ENCODE measurements at places on chromosomes 4 and X. TPM values are rescaled to one million over a fixed set of nuclear protein-coding genes. Genes with fewer than 3 reads are reported as not detected.
A peak's percentile ranks its signal among the peaks of the same experiment; 100 is the strongest.

Gene MAGEB10
- total RNA-seq, result not detected

DNA sequence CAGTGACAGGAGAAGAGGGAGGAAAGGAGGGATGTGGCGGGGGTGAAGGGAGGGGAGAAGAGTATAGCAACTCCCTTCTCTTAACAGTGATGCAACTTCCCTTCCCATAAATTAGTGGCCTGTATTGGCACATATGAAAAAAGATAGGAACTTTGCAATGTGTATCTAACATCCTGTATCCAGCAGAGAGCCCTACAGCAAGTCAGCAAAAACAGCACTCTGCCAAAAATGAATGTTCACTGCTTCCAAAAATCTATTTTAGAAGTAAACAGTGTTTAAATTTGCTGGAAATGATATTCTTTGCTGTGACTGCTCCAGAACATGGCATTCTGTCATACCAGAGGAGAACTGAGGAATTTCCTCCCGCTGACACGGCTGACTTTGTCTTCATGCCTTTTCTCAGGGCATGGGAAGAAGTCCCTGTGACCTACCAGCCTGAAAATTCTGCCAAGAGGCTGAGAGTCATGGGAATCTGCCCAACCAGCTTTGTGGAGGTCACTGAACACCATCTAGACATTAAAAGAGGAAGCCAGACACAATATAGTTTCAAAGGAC, 343.4 kb upstream of the RASGEF1B start:
- H3K27ac ChIP-seq, result peak overlapping the region; percentile 44
- peaks cover 12% of the 10 kb centered on the region for H3K4me1 ChIP-seq
- no peaks in the 10 kb centered on the region for H3K36me3 ChIP-seq
- no peak for DNase-seq
- no peaks in the 10 kb centered on the region for H3K27me3 ChIP-seq
- no peak overlapping the region for H3K4me3 ChIP-seq

DNA sequence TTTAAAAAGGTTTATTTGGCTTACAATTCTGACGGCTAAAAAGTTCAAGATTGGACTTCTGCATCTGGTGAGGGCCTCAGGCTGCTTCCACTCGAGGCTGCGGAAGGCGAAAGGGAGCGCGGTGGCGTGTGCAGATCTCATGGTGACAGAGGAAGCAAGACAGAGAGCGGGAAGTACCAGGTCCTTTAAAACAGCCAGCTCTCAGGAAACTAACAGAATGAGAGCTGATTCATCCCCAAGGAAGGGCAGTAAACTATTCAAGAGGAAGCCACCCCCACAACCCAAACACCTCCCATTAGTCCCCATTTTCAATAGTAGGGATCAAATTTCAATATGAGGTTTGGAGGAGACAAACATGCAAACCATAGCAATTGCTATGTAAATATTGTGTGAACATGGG, 2144.2 kb upstream of the AGA start:
- no peaks in the 10 kb centered on the region for H3K27me3 ChIP-seq
- no peak for DNase-seq
- H3K4me1 ChIP-seq, result no peaks in the 10 kb centered on the region
- no peak overlapping the region for H3K27ac ChIP-seq
- H3K36me3 ChIP-seq, result no peaks in the 10 kb centered on the region

DNA sequence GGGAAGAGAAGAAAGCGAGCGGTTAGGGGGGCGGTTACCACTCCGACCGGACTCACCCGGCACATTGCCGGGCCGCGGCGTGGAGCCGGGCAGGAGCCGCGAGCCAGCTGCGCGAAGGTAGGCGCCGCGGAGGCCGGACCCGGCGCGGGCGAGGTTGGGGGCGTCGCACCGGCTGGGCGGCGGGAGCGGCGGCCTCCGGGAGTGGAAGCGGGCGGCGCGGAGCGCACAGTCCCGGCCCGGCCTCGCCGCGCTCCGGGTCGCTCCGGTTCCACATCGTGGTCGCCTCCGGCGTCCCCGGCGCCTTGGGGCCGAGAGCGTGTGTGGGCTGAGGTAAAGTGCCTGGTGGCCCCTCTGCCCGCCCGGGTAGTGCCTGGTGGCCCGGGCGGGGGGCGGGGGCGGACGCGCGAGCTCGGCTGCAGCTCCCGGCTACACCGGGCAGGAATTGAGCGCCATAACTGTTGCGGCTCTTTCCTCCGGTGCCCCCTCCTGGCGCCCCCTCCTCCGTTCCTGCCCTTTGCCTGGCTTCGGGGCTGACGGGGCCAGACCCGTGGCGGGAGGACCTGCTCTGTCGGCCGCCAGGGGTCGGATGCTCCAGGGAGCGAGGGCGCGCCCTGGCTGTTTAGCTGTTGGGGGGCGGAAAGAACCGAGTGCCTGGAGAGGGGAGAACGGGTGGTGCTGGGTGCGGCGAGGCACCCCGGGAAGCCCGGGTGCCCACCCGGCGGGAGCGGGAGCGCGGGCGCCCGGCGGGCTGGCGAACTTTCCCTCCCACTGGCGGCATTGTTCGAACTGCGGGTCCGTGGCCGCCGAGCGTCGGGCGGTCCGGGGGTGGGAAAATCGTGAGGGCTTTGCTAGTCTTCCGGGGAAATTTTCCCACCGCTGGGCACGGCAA, 626 bp downstream of the JADE3 start:
- H3K36me3 ChIP-seq, result no peaks in the 10 kb centered on the region
- H3K4me3 ChIP-seq, result peak overlapping the region; percentile 76
- H3K4me1 ChIP-seq, result peaks cover 11% of the 10 kb centered on the region

Gene TMSB15A
- not detected for total RNA-seq
